ENCODE measurements at places on chromosomes 16 and 17.

GRCh38 chr16:53908731-53909130 lies 204.8 kb downstream of the FTO start:
- DNase-seq = no peak

DNA sequence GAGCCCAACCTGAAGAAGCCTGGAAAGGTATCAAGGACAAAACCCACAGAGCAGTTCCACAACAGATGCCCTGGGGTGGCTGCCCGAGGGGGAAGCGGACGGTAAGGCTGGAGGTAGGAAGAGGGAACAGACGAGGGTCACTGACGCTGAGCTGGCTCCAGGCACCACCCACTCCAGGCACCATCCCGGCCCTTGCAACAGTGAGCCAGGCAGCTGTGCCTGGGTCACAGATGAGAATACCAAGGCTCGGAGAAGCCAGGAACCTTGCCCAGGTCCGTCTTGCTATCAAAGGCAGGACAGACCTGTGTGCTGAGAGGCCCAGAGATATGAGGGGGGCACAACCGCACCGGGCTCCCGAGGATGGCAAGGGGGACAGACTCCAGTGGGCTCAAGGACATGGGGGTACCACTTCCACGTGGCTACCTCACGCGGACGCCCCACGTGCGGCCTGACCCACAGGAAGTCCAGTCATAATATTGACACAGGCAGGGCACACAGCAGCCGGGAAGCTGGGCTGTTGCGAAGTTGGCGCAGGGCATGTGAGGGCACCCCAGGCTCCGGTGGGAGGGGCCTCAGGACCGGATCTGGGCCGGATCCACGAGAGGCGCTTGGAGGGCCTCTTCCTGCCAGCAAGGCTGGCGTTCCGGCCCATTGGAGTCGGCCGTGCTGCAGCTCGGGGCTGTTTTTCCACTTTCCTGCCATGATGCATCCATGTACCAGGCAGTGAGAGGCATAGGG lies 29.9 kb downstream of the PEMT start:
- DNase-seq = peak; percentile 86

DNA sequence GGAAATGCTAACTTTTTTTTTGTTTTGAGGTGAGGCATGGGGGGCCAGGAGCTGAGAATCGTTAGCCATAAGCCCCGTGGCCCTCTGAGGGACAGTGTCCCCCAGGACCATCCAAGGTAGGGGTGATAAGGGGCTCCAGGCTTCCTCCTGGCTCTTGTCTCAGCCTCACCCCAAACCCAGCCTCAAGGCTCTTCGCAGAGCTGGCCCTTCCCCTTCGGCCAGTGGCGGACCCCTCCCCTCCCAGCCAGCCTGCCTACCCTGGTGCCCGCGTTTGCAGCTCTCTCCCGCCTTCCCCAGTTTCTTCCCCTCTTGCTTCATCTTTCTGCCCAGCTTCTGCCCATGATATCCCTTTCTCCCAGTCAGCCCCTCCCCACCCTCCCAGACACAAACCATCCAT lies 22.7 kb upstream of the ATP2A3 start:
- DNase-seq = no peak

GRCh38 chr17:77865716-77866115 lies 92.8 kb upstream of the TNRC6C start:
- DNase-seq = no peak

GRCh38 chr16:27853651-27854050 lies 209.9 kb downstream of the GSG1L start:
- no peak for DNase-seq

DNA sequence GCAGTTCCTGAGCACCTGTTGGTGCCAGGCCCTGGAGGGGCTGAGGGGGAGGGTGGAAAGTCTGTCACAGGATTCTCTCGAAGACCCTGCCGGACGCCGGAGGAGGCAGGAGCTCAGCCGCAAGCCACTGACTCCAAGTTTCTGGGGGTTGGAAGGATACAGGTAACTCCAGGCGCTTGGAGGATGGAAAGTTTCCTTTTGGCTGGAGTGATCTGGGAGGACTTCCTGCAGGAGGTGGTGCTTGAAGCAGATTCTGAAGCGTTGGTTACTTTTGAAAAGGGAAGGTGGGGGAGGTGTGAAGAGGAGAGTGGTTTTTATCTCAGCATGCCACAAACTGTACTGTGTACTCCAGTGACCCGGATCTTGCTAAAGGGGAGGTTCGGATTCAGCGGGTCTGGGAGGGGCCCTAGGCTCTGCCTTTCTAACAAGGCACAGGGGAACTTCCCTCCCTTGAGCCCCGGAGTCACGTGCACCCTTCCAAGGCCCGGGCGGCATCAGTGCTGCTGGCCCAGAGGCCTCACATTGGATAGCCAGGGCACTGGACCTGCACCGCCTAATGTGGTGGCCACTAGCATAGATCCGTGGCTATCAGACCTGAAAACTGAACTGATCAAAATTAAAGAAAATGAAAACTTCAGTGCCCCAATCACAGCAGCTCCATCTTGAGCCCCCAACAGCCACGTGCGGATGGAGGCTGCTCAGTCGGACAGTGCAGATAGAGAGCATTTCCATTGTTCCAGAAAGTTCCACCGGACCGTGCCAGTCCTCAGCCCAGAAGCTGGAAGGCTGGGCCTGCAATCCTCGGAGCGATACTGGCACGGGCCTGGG lies 42.2 kb upstream of the GSE1 start:
- no peak for DNase-seq

DNA sequence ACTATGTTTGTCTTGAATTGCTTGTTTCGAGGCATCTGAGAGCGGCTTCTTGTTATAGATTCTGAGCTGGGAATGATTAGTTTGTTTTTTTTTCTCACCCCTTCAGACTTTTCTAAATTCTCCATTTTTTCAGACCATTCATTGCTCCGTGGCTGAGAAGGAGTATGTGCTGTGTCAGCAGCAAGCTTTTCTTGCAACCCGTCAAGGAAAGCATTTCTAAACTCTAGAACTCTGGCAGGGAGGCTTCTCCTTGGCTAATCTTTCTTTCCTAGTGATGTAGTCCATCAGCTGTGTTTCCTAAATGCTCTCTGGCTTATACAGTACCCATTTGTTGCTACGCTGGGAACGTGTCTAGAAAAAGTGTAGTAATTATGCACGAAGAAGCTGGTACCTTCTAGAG lies 133.5 kb downstream of the FTO start:
- no peak for DNase-seq

DNA sequence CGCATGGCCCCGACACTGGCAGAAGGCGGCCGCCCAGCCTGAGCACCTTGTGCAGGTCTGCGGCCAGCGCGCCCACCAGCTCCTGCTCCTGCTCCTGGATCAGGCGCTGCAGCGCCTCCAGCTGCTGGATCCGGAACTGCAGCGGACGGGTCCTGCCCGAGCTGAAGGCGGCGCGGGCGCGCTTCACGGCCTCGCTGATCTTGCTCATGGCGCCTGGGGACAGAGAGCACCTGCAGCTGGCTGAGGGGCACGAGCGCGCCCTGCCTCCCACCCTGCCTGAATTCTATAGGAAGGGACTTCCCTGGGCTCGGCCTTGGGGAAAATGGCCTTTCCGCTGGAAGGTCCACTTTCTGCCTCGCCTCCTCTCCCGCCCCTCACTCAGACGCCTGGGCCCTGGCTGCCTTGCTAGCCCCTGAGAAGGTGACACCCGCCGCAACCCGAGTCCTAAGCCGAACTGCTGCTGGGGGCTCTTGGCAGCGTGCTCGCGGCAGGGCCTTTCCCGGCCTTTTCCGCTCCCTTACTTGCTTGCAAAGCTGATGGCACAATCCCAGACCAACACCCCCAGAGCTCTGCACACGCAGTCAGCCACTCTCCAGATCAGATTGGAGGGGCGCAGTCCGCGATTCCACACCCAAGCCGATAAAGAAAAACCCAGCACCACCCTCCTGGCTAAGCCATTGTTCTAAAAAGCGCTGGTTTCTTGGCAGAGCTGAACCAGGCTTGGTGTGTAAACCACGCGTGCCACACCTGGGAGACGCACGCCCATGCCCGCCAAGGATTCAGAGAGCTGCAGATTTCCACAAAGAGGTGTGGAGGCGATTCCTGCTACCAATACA lies 3.0 kb downstream of the ALDH3A1 start:
- peak; percentile 63 for DNase-seq

DNA sequence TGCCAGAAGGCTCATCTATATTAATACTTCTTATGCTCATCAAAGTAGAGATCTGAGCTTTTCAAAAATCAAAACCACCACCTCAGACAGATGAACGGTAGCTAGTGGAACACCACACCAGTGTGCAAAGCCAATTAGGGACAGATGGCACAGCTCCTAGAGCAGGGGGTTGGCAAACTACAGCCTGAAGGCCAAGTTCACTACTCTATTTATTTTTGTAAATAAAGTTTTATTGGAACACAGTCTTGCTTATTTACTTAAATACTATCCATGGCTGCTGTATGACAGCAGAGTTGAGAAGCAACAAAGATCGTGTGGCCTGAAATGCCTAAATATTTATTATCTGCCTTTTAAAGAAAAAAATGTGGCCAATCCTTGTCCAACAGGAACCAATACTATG lies 56.8 kb downstream of the AMFR start:
- DNase-seq = no peak

DNA sequence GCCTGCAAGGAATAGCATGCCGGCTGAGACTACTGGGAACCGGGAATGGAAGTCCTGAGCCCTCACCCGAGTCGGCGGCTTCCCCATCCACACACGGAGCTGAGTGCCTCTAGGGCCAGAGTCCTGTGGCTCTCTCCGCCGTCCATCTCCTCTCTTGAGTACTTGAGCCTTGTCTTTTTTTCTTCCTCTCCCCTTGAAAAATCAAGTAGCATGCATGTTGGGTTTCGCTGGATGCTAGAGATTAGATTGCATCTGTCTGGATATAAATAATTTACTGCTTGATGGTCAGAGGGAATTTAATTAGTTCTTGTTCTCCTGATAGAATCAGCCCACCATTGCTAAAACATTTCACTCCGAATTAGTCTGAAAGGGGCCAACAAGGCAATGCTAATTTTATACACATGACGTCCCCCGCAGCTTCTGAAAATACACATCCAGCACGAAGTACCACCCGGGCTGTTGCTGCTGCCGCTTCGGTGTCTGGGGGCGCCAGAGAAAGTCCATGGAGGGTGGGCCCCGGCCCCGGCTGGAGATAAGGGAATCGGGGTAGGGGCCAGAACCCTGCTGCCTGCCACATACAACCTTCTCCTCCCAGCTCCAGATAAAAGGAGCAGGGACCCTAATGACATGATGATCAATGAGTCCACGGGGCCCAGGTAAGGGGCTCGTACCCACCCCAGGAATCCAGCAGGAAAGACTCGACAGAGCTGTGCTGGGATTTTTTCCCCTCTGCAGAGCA lies 48.5 kb downstream of the RBFOX3 start:
- no peak for DNase-seq

DNA sequence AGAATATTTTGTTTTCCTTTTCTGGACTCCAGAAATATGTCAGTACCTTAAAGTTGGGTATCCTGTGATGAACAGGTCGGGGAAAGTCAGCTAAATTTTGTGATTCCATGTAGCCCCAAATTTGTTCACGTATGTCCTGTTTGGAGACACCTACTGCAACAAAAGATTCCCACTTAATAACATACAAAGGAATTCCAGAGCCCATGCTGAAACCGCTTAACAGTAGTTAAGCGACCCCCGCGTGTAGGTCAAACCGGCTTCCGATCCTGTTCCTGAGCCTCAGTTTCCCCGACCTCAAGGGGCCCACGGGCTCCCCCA lies 477 bp downstream of the MTHFSD start:
- DNase-seq = no peak

DNA sequence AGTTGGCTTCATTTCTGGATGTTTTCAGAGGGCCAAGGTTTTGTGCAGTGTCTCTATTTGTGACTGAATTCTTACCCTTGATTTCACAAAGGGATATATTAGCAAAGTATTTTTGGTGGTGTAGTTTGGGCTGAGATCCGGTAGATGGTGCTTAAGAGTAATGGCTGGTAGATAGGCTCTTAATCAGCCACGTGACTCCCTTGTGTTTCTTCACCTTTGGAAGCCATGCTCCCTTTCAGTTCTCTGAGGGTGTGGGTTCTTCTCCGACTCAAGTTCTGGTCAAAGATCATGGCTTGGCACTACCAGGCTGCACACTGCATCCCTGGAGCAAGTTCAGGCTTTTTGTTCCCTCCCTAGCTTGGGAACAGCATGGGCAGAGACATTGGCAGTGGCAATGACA lies 887.3 kb downstream of the CDH8 start:
- DNase-seq = no peak

- DNase-seq = no peak
Observed at GRCh38 chr16:81524382-81524781, 79.8 kb downstream of the CMIP start.

DNA sequence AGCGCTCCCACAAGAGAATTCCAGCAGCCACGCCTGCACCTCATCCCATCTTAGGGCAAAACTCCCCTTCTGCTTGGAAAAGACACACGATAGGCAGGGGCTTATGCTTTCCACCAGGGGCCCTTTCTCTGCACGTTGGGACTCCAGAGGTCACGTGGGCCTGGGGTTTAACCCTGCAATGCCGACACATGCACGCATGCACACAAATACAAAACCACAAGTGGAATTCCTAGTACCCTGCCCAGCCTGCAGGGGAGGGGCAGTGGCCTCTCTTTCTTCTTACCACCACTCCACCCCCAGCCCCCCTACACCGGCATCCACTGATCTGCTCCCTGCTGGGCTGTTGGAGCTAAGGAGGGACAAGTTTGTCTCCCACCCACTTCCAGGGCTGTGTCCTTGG lies 16.8 kb upstream of the CCDC182 start:
- no peak for DNase-seq

DNA sequence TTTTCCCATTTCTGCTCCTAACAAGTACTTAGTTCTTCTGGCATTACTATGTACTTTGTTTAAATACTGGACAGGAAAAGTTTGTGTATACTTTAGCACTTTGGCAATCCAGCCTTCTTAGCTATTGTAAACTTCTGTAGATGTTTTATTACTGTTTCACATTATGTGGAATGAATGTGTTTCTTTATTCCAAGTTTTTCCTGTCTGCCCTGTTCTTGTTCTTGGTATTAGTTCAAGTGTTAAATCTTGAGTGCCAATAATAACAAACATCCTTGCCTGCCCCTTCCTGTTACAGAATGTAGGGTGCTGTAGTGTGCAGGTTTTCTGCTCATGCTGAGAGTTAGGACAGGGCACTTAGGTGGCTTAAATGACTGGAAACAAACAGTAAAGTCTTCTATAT lies 7.3 kb upstream of the CAPNS2 start:
- DNase-seq = peak; percentile 26

- DNase-seq = no peak
Observed at GRCh38 chr17:73870473-73870872, 226.2 kb upstream of the SDK2 start.

DNA sequence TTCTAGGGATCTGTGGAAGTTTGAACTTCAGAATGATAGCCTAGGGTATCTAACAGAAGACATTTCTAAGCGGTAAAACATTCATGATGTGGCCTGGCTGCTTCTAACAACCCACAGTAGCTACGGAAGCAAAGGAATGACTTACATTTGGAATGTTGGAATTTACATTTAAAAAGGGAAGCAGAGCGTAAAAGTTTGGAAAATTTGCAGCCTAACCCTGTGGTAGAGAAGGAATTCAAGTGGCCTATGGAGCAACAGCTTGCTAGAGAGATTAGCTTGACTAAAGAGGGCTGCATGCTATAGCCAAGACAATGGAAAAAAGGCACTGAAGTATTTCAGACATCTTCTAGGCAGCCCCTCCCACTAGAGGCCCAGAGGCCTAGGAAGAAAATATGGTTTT lies 50.1 kb downstream of the HNF1B start:
- DNase-seq = peak; percentile 63

- no peak for DNase-seq
Observed at GRCh38 chr17:73029021-73029420, 63.5 kb downstream of the SLC39A11 start.

- DNase-seq = peak; percentile 39
Observed at GRCh38 chr16:85173981-85174751, 61.9 kb upstream of the CIBAR2 start.
